Skin of body (tissue), 3 donors: ENCODE measurements at places on chromosomes 5 and 9. TPM values are rescaled to one million over a fixed set of nuclear protein-coding genes. Genes with fewer than 3 reads are reported as not detected.

Gene PCDHB8
- 0.49 TPM for total RNA-seq

Gene CCL28
- 4.3 TPM for total RNA-seq

Gene TUSC1
- total RNA-seq: 10.2 TPM

Gene ARHGEF37
- 11.0 TPM for total RNA-seq

Gene PLPP1
- total RNA-seq: 89.5 TPM

Gene MEIKIN
- not detected for total RNA-seq

Gene GADD45G
- 8.3 TPM for total RNA-seq

Gene PCDHA1
- not detected for total RNA-seq

Gene FAM151B
- 7.6 TPM for total RNA-seq

Gene FBP2
- 5.5 TPM for total RNA-seq

Gene CSF1R
- 21.2 TPM for total RNA-seq

Gene DOCK2
- 20.6 TPM for total RNA-seq

Gene FBLL1
- 0.79 TPM for total RNA-seq

Gene MYOT
- 26.8 TPM for total RNA-seq

Gene GABRB2
- total RNA-seq: 0.49 TPM

Gene TTC23L
- total RNA-seq: 0.79 TPM

Gene CNTFR
- 7.5 TPM for total RNA-seq

Gene PROB1
- total RNA-seq: 1.7 TPM

Gene HAND1
- not detected for total RNA-seq

Gene SAPCD2
- 5.8 TPM for total RNA-seq

Gene TYRP1
- 73.9 TPM for total RNA-seq

Gene HTR1A
- total RNA-seq: not detected

Gene IFNA13
- total RNA-seq: not detected

Gene PCA3
- total RNA-seq: 0.20 TPM
